Stimulated activated CD4-positive, alpha-beta T cell treated with anti-CD3 and anti-CD28 coated beads, Interleukin-1b, Interleukin-23, amount 100 ng/mL, for 4 hours (primary cell): ENCODE measurements at places on chromosomes 12 and 14.

- DNase-seq: no peak
These were observed 225.0 kb downstream of the KSR2 start for GRCh38 chr12:117743761-117744160.

DNA sequence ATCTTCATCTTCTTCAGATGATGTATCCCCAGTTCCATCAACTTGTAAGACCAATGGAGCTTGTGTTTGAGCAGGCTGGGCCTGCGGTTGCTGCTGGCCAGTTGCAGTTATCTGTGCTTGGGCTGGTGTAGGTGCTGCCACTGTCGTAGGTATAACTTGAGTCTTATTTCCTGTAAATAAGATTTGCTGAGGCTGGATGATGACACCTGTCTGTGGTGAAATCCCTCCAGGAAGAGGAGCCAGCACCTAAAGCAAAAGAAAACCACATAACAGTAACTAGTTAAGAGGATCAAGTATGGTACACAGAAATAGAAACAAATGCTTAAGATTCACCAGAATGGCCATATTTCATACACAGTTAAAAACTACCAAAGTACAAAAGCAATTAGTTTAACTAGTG lies 28.2 kb downstream of the GTF2A1 start:
- DNase-seq: no peak

- no peak for DNase-seq
These were observed 12.4 kb downstream of the COPZ1 start for GRCh38 chr12:54337280-54337842.

GRCh38 chr12:25518512-25518911 lies 34.6 kb downstream of the LMNTD1 start:
- no peak for DNase-seq

DNA sequence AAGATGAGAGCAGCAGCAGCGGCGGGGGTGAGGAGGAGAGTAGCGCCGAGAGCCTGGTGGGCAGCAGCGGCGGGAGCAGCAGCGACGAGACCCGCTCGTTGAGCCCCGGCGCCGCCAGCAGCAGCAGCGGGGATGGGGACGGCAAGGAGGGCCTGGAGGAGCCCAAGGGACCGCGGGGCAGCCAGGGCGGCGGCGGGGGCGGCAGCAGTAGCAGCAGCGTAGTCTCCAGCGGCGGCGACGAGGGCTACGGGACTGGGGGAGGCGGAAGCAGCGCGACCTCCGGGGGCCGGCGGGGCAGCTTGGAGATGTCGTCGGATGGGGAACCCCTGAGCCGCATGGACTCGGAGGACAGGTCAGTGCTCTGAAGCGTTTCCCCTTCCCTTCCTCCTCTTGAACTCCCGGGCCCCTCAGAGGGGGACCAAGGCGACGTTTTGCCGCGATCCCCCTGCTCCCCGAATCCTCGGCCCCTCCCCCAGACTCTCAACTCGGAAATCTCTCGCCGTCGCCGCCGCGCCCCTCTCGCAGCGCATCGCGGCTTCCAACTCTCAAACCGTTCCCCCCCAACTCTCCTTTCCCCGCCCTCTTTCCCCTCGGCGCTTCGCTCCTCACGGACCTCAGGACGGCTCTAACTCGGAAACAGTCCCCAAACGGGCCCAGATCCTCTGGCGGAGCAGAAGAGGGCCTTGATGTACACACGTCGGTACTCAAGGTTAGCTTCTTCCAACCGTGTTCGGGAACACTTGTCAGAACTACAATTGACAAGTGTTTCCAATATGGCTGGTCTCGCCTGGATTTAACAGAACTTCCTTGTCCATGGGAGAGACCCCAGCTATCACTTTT lies 947 bp downstream of the AEBP2 start:
- peak; percentile 34 for DNase-seq

DNA sequence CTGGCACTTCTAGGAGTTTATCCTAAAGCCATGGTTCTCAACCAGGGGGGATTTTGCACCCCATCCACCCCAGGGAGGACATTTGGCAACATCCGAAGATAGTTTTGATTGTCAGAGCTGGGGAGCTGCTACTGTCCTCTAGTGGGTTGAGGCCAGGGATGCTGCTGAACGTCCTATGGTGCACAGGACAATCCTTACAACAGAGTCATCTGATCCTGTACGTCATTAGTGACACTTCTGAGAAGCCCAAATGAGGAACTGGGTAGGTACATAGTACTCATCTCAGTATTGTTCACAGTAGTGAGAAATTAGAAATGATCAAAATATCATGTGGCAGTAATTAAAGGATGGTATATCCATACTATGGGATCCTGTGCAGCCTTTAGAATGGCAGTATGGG lies 185.1 kb downstream of the CHST11 start:
- DNase-seq: no peak

GRCh38 chr14:60815371-60815770 lies 80.8 kb downstream of the MNAT1 start:
- no peak for DNase-seq

GRCh38 chr14:91271639-91272038 lies 27.1 kb upstream of the GPR68 start:
- DNase-seq: no peak

DNA sequence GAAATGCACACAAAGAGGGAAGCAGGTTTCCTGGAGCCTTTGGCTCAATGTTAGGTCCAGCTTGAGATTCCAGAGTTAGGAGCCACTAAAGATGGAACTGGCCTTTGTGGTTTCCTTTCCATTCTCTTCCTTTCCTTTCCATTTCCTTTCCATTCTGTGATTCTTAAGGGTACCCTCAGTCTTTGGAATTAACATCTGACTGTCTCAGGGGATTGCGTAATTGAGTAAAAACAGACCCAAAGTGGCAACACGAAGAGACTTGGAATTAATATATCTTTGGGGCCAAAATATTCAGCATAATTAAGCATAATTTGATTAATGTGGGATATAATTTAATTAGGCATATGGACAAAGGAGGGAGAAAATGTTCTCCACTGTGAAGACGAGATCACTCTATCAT lies 205.6 kb downstream of the CRADD start:
- no peak for DNase-seq

DNA sequence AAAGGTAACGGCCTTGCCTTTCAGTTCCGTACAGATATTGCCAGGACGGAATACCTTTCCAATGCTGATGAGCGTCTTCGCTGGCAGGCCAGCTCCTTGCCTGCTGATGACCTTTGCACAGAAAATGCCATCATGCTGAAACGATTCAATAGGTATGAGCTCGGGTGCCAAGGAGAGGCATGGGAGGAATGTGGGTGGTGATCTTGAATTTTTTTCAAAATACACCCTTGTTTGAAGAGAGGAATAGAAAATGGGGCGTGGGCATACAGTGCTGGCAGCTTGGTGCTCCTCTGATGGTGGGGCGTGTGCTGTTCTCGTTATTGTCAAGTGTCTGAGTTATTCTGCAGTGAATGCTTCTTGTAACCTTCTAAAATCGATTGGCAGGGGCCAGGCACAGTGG lies 52.5 kb downstream of the HSP90AA1 start:
- DNase-seq: no peak

DNA sequence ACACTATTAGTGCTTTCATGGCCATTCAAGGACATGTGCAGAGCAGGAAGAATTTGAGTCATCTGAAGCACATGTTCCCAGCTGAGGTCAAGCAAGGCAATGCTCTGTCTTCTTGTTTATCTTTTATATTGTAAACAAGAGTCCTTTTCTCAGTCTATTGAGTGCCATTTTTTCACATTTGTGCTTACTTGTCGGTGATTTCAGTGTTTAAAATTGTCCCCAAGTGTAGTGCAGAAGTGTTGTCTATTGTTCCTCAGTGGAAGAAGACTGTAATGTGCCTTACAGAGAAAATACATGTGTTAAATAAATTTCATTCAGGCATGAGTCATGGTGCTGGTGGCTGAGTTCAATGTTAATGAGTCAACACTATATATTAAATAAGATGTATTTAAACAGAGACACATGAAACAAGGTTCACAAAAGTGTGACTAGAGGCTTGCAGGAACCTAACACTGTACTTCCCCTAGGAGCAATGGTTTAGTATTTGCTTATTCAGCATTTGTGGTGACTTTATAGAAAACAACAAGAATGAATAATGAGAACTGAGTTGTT lies 391.1 kb downstream of the LRIG3 start:
- DNase-seq: no peak

- DNase-seq: no peak
These were observed 75.0 kb downstream of the DIP2B start for GRCh38 chr12:50579757-50580267.

DNA sequence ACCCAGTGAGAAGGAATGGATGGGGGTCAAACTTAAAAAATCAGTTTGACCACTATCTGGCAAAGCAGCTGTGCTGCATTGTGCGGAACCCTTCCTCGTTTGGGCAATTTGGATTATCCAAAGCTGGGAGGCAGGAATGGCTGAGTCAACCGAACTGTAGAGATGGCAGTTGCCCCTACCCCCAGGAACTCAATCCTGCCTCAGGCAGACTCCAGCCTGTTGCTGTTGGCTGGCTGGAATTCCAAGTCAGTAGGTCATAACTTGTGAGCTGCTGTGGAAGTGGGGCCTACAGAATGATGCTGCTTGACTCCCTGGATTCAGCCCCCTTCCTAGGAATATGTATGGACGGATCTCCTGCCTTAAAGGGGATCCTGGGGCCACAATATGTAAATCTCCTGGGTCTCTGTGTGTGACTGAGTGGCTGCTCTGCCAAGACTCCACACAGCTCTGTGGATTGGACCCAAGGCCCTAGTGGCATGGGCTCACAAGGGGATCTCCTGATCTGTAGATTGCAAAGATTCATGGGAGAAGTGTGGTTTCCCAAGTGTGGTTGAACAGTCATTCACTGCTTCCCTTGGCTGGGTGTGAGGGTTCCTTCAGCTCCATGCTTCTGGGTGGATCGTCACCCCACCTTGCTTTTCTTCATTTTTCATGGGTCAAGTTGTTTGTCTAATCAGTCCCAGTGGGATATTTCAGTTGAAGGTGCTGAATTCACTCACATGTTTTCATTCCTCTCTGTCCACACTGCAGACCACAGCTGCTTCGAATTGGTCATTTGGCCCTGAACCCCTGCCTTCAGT lies 19.2 kb downstream of the LUM start:
- no peak for DNase-seq

DNA sequence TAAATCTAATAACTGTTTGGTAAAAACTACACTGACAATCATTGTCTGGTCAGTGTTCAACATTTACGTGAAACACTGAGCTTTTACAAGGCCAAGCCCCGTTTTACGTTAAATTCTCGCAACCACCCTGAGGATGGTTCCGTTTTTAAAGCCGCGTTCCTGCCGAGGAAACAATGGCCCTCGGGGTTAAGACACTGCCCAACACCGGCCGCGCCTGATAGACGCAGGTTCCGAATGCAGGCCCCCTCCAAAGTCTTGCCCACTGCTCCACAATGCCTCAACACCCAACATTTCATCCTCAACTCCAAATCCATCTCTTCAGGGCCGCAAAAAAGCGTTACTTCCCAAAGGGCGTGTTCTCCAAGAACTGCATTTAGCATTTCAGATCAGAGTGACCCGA lies 953 bp upstream of the SNRPF start:
- DNase-seq: no peak

DNA sequence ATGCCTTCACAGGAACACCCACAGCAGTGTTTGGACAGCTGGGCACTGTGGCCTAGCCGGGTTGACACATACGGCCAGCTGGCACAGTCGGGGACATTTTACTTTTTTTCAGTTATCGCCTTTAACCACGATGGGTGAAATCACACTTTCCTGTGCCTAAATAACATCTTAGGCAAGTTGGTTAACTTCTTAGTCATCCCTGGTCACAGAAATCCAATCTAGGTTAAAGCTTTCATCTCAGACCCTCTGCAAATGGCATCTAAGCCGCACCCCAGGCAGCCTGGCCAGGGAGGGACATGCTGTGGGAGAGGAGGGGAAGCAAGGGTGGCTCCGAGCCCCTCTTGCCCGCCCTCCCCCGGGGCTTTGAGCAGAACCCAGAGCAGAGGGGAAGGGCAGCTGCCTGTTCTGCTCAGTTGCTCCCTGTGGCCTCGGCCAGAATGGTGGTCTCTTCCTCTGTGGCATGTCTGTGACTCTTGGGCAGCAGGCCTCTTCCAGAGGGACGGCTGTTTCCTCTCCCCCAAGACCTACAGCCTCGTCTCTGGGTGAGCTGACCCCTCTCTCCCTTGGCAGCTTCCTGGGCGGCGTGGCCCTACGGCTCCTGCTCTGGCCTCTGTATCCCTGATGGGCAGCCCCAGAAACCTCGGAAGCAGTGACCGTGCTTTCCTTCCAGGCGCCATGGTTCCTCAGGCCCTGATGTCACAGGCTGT lies 85.4 kb upstream of the DYNC1H1 start:
- no peak for DNase-seq

DNA sequence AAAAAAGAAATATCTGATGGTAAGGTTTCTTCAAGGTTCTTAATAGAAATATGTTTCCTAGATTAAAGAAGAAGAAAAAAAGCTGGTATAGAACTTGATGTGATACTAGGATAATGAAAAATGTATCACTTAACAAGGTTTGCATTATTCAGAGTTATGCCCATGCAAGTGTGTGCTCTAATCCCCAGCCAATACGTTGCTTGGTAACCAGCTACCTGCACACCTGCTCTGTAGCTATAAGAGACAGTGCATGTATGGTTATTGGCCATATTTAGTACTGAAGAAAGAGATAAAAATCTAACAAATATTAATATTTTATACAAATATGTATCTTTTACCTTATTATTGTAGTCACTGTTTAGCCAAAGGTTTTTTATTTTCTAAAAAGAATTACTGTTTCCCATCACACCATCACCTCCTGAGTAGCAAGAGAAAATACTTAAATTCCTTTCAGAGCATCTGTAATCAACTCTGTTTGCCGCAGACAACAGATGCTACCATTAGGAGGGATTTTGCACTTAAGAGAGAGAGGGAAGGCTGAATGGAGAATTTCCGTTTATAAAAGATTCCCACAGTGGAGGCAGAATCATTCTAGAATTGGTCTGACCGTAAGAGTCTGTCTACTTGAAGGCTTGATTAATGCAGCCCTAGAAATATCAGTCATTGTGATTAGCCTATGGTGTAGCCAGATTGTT lies 115.6 kb downstream of the NEDD1 start:
- DNase-seq: no peak

- DNase-seq: no peak
These were observed 81.1 kb downstream of the NKX2-1 start for GRCh38 chr14:36438883-36439282.

DNA sequence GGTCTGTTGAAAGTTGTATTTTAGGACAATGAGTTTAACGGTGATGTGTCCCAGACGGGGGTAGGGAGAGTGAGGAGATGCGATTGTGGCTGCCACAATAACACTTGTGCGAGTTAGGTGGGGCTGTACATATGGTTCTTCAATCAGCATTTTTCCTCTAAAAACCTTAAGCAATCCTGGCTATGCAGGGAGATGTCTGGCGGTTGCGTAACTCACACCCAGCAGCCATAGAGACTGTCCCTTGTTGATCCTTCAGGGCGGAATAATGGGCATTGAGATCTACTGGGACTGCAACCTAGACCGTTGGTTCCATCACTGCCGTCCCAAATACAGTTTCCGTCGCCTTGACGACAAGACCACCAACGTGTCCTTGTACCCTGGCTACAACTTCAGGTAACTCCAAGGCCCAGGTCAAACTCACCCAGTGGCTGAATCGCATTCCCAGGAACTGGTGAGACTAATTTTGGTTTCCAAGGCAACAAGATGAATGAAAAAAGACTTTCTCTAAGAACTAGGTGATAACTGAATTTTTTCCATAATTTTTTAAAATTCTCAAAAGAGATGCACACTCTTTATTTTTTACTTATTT lies 34.6 kb downstream of the P2RX7 start:
- no peak for DNase-seq

GRCh38 chr12:83575326-83575725 lies 888.6 kb downstream of the TMTC2 start:
- no peak for DNase-seq
